Bronchial epithelial cell (primary cell): ENCODE measurements at places on chromosomes 4 and X. TPM values are rescaled to one million over a fixed set of nuclear protein-coding genes. Genes with fewer than 3 reads are reported as not detected.

GRCh38 chrX:93332329-93332728 is 341.0 kb downstream of the NAP1L3 start:
- DNase-seq = no peak

The RUFY3 gene
- 43.2 and 59.8 TPM in 2 replicates for total RNA-seq

The UGT2B7 gene
- 0.26 TPM in 1 of 2 replicates, not detected in the other for total RNA-seq

GRCh38 chr4:6369924-6370645 is 100.4 kb downstream of the WFS1 start:
- no peak for DNase-seq

The MEPE gene
- not detected in 2 replicates for total RNA-seq

GRCh38 chr4:119865389-119865788 is 201.3 kb downstream of the MAD2L1 start:
- no peak for DNase-seq
